ENCODE measurements at places on chromosomes 2 and 18.
A peak's percentile ranks its signal among the peaks of the same experiment; 100 is the strongest.

DNA sequence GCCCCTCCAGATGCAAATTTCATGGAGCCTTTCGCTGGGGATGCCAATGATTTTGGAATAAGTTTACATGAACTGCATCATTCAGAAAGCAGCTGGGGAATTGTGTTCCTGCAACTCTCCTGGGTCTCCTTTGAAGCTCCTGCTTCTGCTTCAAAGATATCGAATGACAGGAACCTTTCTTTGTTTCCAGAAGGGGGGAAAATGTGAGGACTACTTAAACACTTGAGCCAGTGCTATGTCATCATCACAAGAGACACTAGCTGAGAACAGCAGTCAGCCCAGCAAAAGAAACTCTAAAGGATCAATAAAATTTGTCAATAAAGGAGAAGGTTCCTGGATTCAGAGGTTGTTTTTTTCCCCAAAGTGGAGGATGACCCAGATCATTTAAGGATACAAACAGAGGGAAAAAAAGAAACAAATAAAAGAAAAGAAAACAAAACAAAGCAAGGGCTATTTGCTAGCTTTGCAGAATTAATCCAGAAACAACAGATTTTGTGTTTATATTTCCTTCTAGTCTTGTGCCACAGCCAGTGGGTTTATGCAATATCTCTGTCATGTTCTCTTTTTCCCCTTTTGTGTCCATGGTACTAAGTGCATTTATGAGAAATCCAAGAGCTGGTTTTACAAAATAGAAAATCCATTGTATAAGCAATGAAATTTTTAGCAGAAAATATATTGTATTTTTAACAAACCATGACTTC, 463.7 kb downstream of the CDH2 start:
- no peak for DNase-seq

DNA sequence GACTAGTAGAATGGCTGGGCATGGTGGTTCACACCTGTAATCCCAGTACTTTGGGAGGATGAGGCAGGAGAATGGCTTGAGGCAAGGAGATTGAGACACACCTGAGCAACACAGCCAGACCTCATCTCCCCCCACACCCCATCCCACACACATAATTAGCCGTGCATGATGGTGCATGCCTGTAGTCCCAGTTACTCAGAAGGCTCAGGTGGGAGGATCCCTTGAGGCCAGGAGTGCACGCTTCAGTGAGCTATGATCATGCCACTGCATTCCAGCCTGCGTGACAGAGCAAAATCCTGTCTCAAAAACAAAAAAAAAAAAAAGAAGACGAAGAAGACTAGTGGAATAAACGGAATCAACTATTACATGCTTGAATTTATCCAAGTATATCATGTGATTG, 150.0 kb downstream of the STK39 start:
- no peak for DNase-seq

GRCh38 chr2:74181739-74182138, 3.1 kb upstream of the MOB1A start:
- peak; percentile 57 for DNase-seq

GRCh38 chr2:225891771-225892170, 492.3 kb downstream of the NYAP2 start:
- DNase-seq: no peak

DNA sequence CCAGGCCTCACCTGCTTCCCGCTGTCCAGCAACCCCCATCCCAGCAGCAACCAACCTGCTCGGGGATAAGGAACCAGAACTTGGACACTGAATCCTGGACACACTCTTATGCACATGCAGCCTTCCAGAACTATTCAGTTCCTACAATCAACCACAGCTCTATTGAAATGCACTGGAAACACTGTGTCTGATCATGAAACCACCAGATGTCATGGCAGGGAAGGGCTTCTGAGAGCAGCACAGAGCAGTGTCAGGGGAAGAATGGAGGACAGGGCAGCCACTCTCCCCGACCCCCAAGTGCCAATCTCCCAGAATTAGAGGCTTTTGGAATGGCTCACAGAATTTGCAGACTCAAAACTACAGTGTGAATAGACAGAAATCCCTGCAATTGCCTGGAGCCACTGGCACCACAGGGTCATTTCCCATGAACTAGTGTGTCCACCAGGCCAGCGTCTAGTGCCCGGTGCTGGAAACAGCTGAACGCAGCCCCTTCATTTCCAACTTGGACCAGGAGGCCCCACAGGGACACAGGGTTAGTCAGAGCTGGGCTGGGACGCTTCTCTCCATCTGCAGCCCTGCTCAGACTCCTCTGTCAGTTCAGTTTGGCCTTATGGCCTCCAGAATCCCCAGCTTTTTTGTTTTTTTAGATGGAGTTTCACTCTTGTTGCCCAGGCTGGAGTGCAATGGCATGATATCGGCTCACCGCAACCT, 25.5 kb downstream of the MRPL35 start:
- DNase-seq: no peak

GRCh38 chr2:19504400-19505198, 146.2 kb upstream of the OSR1 start:
- DNase-seq: no peak

- no peak for DNase-seq
Observed at GRCh38 chr2:14557111-14557510, 75.4 kb upstream of the LRATD1 start.

- no peak for DNase-seq
Observed at GRCh38 chr2:31987454-31988220, 23.2 kb downstream of the MEMO1 start.

- no peak for DNase-seq
Observed at GRCh38 chr18:52950155-52950554, 610.2 kb downstream of the DCC start.

DNA sequence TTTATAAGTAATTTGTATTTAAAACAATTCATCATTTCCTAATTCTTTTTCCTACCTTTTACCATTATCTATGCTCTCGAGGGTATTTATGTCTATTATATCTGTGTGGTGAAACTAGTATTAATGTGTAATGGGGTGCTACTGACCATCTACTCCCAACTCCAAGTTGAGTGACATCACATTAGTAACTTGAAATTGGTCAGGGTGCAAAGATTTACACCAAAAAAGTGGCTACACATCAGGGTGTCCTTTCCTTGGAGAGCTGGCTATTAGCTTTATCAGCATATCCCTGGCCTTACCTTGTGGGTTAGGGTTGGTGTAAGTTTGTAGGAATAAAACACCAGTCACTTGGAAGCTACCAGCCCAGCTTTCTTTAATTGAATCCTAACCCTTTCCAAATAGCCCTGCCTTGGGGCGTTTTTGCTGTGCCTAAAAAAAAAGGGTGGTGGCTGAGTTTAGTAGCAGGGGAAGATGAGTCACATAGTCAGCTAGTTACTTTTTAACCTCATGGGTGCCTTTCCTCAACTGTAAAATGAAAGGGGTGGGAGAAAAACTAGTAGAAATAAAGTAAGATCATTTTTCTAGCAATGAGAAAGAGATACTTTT, 14.0 kb downstream of the ANXA4 start:
- no peak for DNase-seq

- DNase-seq: peak; percentile 40
Observed at GRCh38 chr2:25421820-25422411, 80.2 kb upstream of the DNMT3A start.

DNA sequence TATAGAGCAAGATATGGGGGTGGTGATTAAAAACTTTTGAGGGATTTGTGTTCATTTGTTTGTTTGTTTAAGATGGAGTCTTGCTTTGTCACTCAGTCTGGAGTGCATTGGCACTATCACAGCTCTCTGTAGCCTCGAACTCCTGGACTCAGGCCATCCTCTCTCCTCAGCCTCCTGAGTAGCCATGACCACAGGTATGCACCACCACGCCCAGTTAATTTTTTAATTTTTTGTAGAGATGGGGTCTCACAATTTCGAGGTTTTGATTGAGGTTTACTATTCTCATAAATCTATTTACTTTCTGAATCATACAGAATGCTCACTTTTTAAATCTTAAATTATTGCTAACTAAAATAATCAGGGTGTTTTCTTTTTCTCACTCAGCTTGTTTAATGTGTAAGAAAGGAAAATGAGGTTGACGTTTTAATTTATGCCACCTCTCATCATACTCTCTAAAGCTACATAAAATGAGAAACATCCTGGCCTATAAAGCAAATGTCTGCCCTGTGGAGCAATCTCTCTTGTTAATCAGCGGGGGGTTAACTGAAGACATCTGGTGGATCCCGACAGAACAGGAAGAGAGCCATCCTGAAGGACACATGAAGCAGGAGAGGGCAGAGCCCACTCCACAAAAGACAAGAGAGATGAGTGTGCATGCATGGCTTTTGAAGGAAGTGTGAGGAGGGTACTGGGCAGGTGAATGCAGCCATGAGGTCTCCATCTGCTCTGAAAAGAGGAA, 589.1 kb upstream of the SLC8A1 start:
- no peak for DNase-seq

- DNase-seq: no peak
Observed at GRCh38 chr2:127370010-127370409, 17.8 kb downstream of the MAP3K2 start.

GRCh38 chr2:174561972-174562370, 35.6 kb downstream of the WIPF1 start:
- DNase-seq: no peak

- DNase-seq: no peak
Observed at GRCh38 chr2:240198226-240198625, 57.8 kb upstream of the OTOS start.

DNA sequence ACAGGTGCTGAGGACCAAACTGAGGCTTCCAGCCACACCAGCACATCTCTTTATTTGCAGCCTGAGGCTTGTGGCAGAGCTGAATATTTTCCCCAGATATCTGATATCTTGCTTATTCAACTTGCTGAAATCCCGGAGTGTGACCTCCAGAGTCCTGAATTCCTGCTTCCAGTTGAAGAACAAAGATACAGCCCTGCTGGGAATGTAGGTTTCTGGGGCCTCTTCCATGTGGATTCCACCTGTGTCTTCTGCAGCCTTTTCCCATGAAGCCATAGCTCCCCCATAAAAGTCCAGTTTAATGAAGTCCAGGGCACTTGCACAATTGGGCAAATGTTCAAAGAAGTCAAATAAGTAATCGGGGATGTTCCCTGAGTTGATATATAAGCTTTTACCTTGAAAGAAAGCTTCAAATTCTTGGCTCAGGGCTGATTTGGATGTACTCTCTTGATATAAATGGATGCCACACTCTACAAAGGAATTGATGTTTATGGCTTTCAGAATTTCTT, 14.9 kb downstream of the NLRC4 start:
- DNase-seq: no peak

DNA sequence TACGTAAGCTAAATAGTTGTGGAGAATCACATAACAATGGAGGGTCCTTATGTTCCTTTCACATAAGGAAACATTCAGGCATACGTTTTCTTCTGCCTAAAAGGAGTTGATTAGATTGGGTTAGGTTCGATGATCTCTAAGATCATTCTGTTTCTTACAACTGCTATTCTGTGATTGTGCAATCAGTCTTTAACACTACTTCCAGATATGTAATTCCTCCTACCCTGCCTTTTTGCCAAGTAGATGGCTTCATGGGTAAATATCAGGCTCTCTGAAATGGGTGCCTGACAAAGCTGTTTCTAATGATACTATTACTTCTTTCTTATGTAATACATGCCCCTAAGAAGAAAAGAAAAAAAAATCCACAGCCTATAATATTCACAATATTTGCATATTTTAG, 321.5 kb downstream of the XIRP2 start:
- no peak for DNase-seq

DNA sequence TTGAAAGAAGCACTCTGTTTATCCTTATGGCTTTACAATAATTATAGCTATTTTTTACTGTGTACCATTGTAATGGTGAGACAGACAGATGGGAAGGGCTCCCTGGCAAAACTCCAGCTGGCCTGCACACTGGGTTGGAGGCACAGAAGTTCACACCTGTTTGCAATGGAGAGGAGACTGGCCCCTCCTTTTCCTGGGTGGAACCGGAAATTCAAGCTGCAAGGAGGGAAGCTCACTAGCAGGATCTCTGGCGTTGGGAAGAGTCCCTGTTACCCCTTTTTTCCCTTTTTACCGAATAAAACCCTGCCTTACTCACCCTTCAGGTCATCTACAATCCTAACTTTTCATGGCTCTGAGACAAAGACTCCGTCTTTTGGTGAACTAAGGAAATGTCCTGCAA, 100.3 kb upstream of the TFPI start:
- DNase-seq: no peak

GRCh38 chr18:2914185-2914880, 67.5 kb downstream of the EMILIN2 start:
- DNase-seq: no peak

GRCh38 chr2:240855670-240856069, 13.0 kb upstream of the AGXT start:
- DNase-seq: no peak

- DNase-seq: no peak
Observed at GRCh38 chr2:78431241-78431640, 594.3 kb upstream of the REG3G start.

DNA sequence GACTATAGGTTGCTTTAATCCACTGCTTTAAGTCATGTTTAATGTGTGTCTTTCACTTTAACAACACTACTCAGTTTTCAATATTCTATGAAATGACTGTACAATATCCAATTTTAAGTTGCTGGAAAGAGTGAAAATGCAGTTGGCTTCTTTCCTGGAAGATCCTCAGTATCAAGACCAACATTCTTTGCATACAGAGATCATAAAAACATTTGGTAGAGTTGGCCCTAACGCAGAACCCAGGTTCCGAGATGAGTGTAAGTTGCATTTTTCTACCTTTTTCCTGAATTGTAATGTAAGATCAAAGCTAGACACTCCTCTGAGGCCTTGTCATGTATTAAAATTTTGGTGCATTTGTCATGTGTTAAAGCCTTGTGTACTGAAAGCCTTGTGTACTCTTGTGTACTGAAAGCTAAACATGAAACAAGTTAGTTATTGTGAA, 42.9 kb upstream of the TNFRSF11A start:
- DNase-seq: no peak

- DNase-seq: no peak
Observed at GRCh38 chr2:74740741-74741431, 86.8 kb downstream of the SEMA4F start.

- peak; percentile 79 for DNase-seq
Observed at GRCh38 chr2:109513749-109514588, 99.8 kb downstream of the SEPTIN10 start.

DNA sequence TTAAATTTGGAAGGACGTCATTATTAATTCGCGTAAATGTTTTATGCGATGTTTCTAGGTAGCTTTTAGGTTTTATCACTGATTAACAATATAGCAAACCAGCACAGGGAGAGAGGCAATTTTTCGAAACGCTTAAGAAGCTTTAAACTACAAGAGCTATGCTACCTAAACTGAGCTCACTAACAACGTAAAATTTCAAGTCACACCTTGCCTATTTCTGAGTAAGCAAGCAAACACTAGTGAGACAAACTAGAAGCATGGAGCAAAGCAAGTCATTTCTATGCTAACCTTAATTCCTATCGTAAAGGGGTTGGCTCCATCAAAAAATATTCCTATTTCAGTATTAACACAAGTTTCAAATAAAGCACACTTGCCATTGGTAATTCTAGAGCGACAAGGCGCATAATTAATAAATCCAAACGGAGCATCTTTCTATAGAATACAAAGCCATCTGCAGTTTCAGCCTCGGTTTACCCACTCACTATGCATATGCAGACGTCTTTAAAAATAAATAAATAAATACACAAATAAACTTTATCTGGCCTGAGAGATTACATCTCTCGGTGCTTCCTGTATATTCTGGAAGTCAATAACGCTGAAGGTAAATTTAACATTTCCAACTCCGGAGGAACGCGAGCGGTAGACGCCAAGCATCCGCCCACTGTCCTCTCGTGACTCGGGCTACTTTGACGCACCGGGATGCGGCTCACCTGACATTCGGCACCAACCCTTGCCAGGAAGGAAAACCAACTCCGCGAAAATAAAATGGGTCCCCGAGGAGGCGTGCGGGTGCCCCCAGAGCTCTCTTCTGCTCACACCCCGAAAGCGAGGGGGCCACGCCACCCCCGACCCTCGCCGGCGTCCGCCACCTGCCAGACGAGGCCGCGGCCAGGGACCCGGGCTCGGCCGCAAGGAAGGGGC, 947 bp downstream of the ITSN2 start:
- no peak for DNase-seq

All from GM13976 (cell line).